T-helper 17 cell (primary cell): ENCODE measurements at places on chromosomes 3 and 15.

DNA sequence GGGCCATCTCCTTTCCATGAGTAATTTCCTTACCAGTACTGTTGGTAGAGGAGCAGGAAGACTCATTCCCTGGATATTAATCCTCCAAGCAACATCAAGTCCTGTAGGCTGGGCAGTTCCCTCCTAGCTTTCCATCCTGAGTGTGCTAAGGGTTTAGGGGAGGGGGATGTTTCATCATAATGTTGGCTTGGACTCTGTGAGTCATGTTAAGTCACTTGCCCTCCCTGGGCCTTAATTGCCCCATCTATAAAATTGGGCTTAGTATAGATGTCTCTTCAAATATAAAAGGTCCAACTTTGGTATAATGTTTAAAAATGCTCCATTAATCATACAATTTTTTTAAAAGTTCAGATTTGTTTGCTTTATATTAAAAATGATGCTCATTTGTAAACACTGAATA lies 52.7 kb downstream of the TLE3 start:
- DNase-seq: no peak

GRCh38 chr15:42037656-42038055 lies 16.8 kb upstream of the PLA2G4E start:
- DNase-seq: no peak

DNA sequence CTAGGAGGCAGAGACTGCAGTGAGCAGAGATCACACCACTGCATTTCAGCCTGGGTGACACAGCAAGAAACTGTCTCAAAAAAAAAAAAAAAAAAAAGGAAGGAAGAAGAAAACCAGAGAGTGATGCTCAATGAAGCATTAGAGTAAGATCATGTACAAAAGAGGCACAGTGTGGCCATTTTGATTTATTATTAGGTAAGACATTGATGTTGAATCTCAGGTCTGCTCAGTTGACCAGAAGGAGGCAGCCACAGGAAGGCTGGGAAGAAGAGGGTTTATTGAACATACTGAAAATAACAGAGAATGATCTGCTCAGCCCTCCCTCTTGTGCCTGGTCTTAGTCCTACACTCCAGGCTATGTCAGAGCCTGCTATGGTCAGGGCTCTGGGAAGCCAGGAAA lies 15.6 kb downstream of the LRRK1 start:
- no peak for DNase-seq

DNA sequence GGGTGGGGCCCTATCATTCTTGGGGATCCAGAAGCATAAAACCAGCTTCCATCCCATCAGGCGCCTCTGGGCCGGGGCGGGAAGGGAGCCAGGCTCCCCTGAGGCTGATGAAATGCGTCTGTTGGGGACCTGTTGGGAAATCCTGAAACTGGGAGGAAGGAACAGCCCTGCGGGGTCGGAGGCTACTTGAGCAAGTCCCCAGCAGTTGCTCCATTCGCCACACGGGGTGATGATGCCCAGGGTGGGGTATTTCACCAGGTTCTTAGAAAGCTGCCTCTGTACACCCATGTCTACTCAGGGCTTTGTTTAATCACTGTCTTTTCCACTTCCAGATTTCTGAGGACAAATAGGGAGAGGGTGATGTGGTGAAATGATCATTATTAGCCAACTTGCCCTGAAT lies 25.4 kb upstream of the TSEN2 start:
- no peak for DNase-seq

GRCh38 chr15:57152666-57153539 lies 223.4 kb upstream of the CGNL1 start:
- no peak for DNase-seq
